ENCODE measurements at places on chromosomes 4 and X. TPM values are rescaled to one million over a fixed set of nuclear protein-coding genes. Genes with fewer than 3 reads are reported as not detected.

DNA sequence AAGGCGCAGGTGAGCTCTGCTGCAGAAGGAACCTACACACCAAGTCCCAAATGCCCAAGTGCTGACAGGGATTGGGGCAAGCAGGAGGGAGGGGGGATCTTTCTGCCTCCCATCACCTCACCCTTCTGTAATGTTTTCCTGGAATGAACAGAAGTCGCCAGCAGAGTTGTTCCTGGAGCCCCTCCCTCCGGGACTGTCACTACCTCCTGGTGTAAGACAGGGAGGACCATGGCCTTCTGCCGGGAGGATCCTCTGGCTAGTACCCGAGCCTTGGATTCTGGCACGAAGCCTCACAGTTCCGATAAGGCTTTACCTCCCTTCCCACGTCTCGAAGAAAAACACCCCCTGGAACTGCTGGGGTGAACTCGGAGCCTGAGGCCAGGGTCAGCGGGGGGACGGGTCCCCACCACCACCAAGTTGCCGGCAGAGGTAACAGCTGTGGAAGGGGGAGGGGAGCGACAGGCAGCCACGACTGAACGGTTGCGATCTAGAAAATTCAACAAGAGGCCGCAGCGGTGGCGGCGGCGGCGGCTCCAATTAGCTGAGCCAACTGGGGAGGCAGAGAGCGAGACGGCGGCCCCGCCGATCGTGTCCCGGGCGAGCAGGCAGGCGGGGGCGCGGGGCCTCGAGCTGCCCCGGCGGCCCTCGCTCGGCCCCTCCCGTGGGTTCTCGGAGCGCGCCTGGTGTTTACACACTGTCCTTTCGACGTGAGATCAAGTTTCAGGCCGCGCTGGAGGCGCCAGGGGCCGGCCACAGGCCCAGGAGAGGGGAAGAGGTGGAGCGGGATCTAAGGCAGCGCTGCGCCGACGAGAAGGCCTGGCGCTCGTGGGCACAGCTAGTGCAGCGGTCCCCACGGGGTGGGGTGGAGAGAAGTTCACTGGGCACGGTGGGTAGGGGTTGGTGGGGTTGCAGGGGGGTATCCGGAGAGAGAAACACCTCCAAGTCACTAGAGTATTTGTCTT, 53.7 kb upstream of the BCOR start:
- H3K27me3 ChIP-seq: no peaks in the 10 kb centered on the region
- H3K4me1 ChIP-seq: no peaks in the 10 kb centered on the region

DNA sequence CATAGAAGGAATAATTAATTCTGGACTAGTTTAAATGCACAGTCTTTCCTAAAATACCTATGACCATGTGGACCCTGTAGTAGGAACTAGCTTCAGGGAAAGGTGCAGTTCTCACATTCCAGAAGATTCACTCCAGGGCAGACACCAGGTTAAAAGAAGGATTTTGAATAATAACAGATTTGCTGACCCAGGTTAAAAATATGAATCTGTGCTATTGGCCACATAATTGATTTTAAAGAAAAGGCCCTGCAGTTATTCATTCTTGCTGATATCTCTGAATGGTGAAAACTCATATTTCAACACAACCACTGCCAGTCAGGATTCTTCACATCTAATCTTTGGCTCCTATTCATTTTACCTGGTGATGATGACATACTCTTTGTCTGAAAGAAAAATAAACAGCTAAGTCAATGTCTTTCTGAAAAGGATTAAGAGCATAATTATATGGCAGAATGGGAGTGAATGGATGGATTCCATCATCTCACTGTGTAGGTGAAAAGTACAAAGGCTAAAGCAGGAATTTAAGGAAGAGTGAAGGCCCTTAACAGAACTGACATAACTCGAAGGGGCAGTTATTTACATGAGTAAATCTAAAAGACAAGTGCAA, 432.8 kb downstream of the PDGFC start:
- no peak overlapping the region for H3K4me3 ChIP-seq
- no peaks in the 10 kb centered on the region for H3K27me3 ChIP-seq
- no peak for DNase-seq

GRCh38 chr4:112652216-112652615, 15.3 kb downstream of the LARP7 start:
- H3K27me3 ChIP-seq: no peaks in the 10 kb centered on the region
- no peak for DNase-seq
- H3K36me3 ChIP-seq: no peaks in the 10 kb centered on the region
- H3K27ac ChIP-seq: no peak overlapping the region

- no peaks in the 10 kb centered on the region for H3K36me3 ChIP-seq
- H3K27me3 ChIP-seq: no peaks in the 10 kb centered on the region
- no peak overlapping the region for H3K27ac ChIP-seq
- peaks cover 7% of the 10 kb centered on the region for H3K4me1 ChIP-seq
These were observed 274.3 kb upstream of the NR3C2 start for GRCh38 chr4:148716431-148717052.

TRAM1L1 gene
- 1.6 TPM for total RNA-seq

GLRA3 gene
- 0.12 TPM for total RNA-seq

ZIC3 gene
- not detected for total RNA-seq

FGD1 gene
- total RNA-seq: 0.97 TPM

CCDC120 gene
- 30.8 TPM for total RNA-seq

DMP1 gene
- total RNA-seq: not detected

PAGE4 gene
- total RNA-seq: not detected

Measured in Calu3 (cell line).